ENCODE measurements at places on chromosomes 13 and 19.

DNA sequence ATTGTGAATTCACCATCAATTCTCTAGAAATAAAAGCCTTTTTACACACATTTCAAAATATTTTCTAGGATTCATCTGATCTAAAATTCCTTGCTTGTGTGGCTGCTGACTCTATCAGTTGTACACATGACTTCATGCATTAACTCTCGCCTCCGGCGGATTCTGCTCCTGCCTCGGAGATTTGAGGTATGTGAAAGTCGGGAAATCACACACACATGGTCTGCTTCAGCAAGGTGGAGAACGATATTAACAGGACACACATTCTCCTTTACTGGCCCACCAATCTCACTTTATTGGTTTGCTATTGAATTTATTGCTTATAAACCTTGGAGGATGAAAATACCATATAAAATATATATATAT, 855.7 kb downstream of the SLITRK5 start:
- DNase-seq, result no peak

DNA sequence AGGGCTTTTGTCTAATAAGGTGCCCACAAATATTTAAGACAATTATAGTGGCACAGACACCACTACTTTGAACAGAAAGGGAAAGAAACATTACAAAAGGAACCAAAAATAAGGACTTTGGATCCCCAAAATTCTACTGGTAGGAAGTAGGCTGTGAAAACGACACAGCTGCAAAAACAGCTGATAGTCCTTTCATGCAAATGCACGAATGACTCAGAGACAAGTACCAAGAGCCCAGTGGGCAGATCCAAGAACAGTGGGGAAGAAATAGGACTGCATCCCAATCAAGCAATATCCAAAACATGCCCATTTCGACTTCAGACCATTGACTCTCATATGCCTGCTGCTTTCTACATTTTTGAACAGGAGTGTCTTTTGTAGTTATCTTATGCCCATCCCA, 269.4 kb upstream of the NBEA start:
- DNase-seq, result no peak

DNA sequence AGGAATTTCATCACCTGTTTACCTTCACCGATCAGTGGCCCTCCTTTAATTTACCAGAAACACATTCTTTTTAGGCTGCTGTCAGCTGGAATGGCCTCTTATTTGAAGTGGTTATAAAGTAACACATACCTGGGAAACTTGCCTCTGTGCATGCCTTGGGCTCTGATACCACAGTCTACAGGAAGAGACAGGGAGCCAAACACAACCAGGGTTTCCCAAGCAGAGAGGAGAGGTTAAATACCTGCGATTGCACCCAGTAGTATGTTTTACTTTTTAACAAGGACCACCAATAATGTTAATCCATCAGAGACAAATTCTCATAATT, 444.0 kb upstream of the SGCG start:
- DNase-seq, result no peak

DNA sequence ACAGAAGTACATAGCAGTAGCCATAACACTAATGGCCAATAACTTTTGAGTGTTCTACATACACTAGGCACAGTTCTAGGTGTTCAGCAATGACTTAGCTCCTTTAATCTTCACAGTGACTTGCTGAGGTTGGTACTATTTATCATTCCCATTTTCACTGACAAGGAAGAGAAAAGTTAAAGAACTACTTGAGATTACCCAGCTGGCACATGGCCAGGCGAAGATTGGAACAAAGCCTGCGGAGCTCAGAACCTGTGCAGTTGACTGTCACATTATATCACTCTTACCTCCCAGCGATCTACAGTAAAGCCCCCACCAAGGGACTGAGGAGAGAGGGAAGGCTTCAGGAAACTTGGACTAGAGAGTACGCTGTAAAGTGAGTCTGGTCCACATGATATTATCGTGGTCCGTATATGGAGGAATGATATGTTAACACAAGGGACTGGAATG, 42.4 kb upstream of the WDFY2 start:
- DNase-seq, result no peak

GRCh38 chr19:11330127-11330526, 9.3 kb downstream of the RAB3D start:
- no peak for DNase-seq

DNA sequence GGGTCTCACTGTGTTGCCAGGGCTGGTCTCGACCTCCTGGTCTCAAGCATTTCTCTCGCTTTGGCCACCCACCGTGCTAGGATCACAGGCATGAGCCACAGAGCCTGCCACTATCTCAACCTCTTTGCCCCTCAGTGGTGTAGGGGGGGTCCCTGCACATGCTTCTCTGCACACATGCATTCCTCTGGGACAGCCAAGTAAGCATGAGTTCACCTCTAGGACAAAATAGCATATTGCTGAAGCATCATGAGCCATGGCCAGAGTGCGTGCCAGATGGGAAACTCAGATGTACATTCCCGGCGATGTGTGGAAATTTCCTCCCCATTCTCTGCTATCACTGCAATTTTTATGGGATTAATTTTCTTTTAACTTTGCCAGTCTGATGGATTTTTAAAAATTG, 23.1 kb downstream of the CHAF1A start:
- no peak for DNase-seq

DNA sequence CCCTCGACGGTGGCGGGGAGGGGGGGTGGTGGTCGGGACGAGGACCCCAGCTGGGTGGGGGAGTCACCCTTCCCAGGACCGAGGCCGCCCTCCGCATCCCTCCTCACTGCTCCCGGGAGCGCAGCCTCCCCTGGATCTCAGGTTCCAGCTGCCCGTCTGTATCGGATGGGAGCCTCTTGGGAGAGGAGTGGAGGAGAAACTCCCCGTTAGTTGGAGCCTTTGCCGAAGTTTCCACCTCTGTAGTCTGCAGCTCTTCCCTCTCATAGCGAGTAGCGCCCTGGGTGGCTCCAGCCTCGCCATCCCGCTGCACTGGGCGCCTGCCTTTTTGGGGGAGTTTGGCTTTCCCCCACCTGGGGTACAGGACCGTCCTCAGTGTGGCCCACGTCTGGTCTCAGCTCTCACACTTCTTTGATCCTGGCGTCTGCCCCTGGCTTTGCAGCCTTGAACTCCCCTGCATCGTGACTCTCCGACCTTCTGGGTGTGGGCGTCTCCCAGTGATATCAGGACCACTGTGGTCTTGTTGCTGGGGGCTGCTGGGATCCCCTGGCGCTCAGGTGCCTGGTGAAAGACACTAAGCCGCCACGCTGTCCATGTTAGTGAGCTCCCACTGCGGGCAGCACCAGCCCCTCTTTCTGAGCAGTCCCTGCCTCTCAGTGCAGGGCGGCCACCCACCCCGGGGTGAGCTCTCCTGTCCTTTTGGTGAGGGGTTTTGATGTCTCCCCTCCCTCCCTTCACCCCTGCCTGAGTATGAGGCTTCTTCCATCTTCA, 1.1 kb downstream of the CNOT3 start:
- no peak for DNase-seq

GRCh38 chr19:43675906-43676305, 5.9 kb upstream of the PLAUR start:
- DNase-seq, result no peak

- no peak for DNase-seq
Observed at GRCh38 chr19:4678881-4679790, 9.0 kb upstream of the MYDGF start.

- no peak for DNase-seq
Observed at GRCh38 chr19:49700563-49700962, 9.6 kb downstream of the CPT1C start.

DNA sequence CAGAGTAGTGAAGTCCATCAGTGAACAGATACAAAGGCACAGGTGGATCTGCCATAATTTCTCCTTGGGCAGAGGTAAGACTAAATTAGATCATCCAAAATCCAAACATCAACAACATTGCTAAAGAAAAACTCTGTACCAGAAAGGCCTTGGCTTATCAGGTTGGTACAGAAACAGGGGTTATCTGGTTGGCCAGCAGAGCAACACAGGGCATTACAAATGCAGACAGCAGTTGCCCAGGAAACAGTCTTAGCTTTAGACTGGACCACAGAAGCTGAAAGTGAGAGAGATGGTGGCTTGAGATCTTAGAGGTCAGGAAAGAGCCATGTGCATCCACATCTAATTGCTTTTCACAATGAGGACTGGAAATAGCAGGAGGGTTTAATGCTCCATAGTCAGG, 26.6 kb upstream of the DGKH start:
- no peak for DNase-seq

GRCh38 chr13:99311748-99312492, 4.7 kb upstream of the GPR183 start:
- no peak for DNase-seq

GRCh38 chr13:97020689-97021240, 26.5 kb upstream of the OXGR1 start:
- no peak for DNase-seq

DNA sequence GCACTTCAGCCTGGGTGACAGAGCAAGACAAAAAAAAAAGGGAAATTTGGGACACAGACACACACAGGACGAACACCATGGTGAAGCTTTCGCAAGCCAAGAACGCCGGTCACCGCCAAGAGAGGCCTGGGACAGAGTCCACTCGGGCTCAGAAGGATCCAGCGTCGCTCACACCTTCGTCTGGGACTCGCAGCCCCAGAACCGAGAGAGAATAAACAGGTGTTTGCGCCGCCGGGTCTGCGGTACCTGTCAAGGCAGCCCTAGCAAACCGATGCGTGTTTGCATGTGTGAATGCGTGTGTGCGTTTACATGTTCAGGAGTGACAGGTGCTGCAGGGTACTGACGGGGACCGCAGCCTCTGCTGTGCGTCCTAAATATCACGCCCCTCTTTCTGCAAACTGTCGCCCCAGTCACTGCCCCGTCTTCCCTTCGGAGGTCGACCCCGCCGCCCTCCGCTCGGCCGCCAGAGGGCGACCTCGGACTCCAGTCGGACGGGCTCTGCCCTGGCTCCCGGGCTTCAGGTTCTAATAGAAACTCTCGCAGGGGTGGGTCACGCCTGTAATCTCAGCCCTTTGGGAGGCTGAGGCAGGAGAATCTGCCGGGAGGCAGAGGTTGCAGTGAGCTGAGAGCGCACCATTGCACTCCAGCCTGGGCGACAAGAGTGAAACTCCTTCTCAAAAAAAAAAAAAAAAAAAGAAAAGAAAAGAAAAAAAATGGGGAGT, 11.8 kb upstream of the CSNK1G2 start:
- peak; percentile 76 for DNase-seq

- no peak for DNase-seq
Observed at GRCh38 chr13:91154558-91155353, 192.7 kb upstream of the MIR17HG start.

DNA sequence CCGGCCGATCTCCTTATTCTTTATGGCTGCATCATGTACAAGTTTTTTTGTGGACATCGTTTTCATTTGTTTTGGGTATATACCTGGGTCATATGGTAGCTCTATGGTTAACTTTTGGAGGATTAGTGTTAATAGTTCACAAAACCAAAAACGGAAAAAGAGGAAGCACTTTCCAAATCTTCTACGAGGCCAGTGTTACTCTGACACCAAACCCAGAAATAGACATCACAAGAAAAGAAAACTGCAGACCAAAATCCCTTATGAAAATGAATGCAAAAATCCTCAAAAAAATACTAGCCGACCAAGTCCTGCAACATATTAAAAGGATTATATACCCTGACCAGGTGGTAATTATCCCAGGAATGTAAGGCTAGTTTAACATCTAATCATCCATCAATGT, 29.8 kb downstream of the ADGRE2 start:
- no peak for DNase-seq

DNA sequence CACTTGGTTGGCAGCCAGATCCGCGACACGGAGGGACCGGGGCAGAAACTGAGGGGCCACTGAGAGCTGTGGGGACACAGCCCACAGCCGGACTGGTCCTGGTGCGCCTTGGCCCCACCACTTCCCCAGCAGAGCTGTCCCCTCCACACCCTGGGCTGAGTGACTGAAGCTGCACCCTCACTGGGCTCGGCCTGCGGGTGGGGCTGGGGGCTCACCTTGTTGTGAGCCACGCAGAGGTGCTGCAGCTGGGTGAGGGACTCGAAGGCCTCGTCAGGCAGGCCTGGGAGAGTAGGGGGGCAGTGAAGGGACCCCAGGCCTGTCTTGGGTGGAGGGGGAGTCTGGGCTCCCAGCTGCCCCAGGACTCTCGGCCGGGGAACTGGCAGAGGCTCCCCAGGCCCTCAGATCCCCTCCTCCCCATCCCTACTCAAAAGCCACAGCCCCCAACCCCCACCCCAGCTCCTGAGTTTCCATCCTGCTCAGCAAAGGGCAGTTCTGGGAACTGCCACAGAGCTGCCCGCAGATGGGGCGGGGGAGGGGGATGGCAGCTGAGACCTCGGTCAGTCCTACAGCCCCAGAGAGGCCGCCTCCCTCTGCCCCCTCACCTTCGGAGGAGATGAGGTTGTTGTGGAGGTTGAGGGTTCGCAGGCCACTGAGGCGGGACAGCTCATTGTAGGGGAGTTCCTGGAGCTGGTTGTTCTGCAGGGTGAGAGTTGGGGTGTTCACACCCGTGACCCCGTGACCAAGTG, 2.3 kb downstream of the PODNL1 start:
- no peak for DNase-seq

DNA sequence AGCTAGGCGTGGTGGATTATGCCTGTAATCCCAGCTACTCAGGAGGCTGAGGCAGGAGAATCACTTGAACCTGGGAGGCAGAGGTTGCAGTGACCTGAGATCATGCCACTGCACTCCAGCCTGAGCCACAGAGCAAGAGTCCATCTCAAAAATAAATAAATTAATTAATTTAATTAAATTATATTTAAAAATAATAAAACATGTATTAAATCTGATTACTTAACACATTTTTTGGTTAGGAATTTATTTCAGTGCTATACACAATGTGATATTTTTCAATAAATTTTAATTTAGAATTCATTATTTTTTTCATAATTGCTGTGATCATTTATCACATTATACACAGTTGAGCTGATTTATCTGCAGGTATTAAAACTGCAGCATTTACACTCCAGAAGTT, 1101.5 kb upstream of the MIR17HG start:
- no peak for DNase-seq

GRCh38 chr19:11005521-11005920, 44.7 kb downstream of the SMARCA4 start:
- DNase-seq, result no peak

DNA sequence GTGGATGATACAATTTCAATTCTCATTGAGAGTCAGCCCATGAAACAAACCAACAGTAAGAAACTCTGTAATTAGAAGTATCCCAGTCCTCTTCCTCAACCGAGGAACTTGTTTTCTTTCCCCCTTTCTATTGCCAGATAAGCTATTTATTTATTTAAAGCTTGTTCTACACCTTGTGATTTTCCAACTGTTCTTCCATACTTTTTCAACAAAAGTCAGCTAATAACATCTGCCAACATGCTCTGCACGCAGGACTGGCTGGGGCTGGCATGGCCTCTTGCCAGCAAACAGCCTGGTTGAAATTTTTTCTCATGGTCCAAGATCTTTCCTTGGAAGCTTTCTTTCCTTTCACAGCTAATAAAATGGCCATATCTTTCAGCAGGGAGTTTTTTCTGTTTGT, 2.9 kb upstream of the IRS2 start:
- DNase-seq, result no peak
